NCI-H146 (cell line): ENCODE measurements at places on chromosomes 11 and 22.

GRCh38 chr22:28917747-28918549 is 34.6 kb downstream of the ZNRF3 start:
- no peak for DNase-seq

- no peak for DNase-seq
Measured at GRCh38 chr11:112826788-112827187, 134.4 kb upstream of the NCAM1 start.

GRCh38 chr11:35165030-35165422 is 26.1 kb downstream of the CD44 start:
- no peak for DNase-seq

DNA sequence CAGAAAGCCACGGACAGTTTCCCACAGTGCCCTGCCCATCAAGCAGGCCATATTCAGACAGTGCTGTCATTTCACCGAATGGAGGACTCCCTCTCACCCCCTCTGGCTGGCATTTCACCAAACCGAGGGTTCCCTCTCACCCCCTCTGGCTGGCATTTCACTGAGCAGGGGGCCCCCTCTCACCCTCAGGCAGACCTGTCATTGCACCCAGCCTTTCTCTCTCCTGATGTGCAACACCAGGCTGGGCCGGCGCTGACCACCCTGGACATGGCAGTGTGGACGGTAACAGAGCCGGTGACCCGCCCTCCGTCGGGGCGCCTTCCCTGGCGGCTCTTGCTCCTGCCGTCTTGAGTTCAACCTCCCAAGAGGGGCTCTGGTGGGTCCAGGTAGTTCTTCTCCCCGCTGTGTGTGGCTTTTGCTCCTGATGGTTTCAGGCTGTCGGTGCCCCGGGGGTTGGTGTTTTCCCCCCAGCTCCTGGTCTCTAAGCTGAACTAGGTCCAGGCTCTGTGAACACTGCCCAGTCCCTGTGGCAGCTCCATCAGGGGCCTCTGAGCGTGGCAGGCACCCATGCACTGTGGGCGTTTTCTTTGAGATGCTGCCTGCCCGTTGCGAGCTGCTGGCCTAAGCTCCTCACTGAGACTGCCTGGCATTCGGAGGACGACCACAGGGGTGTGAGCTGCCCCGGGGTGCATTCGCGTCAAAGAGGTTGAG is 46.9 kb downstream of the SMIM38 start:
- no peak for DNase-seq

- DNase-seq = no peak
Measured at GRCh38 chr11:70146299-70146698, 56.8 kb upstream of the FADD start.

DNA sequence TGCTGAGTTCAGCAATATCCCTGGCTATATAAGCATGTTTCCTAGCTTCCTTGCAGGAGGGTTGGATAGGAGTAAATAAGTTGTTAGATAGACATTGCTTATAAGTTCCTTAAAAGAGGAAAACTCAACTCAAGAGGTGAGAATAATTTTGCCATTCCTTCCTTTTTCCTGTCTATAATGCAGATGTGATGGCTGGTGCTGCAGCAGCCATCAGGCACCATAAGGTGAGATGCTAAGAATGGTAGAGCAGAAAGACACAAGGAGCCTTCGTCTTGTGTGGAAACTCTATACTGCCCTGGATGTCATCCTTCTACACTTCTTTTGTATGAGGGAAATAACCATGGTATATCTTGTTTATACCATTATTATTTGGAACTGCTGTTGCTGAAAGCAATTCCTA is 74.5 kb upstream of the GRK3 start:
- no peak for DNase-seq

DNA sequence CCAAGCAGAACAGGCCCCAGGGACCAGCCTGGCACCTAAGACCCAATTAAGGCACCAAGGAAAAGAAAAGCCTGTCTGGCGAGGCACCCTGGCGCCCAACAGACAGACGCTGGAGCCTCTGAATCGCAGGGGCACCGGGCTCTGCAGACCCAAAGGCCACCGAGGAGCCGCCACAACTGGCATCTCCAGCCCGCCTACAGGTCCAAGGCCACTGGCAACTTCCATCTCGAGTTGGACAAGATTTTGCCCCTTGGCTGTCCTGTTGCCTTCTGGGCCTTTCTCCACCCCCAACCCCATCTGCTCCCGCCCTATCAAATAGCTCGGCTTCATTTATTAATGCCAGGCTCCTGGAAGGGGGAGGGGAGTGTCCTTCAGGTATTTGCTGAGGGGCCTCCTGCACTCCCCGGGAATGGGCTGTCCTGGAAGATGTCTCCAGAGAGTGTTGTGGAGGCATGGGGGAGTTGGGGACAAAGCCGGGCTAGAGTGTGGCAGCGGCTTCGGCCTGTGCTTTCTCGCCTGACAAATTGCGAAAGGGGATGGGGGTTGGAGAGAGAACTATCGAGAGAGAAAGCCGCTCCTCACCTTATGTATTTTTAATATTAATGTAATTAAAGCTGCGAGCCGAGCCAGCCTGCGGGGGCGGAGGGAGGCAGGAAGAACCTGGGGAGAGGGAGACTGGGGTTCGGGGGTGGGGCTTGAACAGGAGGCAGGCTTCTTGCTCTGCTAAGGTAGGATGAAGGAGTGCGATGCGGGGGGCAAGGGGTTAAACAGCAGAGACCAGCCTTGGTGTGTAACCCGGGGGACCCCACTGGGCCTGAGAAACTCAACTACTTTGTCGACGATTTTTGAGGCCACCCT is 2.0 kb downstream of the DSCAML1 start:
- no peak for DNase-seq

GRCh38 chr11:8828046-8828445 is 82.9 kb upstream of the AKIP1 start:
- DNase-seq = no peak
